Fibroblast of lung (primary cell): ENCODE measurements at places on chromosomes 13 and 19. TPM values are rescaled to one million over a fixed set of nuclear protein-coding genes. Genes with fewer than 3 reads are reported as not detected.

DNA sequence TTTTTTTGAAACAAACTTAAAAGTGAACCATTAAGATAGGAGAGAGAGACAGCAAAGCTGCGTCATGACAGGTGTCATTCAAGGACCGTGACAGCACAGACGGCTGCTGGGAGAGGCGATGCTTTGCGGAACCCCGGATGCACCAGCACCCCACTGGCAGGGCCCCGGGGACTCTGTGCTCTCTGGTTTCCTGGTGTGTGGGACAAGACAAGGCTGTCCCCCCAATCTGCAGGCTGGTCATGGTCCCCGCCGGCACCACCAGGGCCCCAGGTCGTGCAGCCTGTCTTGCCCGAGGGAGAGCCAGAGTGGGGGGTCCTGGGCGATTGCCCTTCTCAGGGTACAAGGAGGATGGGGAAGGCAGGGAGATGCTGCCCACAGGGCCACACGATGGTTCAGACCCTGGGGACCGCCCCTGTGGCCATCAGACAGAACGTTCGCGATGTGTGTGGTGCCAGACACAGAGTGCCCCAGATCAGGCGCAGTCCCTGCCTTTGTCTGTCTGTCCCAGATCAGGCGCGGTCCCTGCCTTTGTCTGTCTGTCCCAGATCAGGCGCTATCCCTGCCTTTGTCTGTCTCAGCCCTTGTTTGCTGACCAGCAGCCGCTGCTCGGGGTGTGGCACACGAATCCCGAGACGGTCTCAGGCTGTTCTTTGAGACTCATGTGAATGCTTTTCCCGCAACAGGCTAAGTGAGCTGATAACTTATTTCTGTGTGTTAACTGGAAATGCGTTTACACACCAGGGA, 36.1 kb downstream of the ADPRHL1 start:
- no peaks in the 10 kb centered on the region for H3K27me3 ChIP-seq
- no peak overlapping the region for H3K27ac ChIP-seq
- no peaks in the 10 kb centered on the region for H3K36me3 ChIP-seq
- H3K4me1 ChIP-seq: peaks cover 3% of the 10 kb centered on the region

- H3K27ac ChIP-seq: no peak overlapping the region
- no peaks in the 10 kb centered on the region for H3K36me3 ChIP-seq
- no peaks in the 10 kb centered on the region for H3K27me3 ChIP-seq
- H3K4me1 ChIP-seq: no peaks in the 10 kb centered on the region
- no peak overlapping the region for H3K4me3 ChIP-seq
- DNase-seq: no peak
These were observed 142.2 kb downstream of the SIPA1L3 start for GRCh38 chr19:38049105-38049649.

GAPDHS gene
- total RNA-seq: not detected in 2 replicates

GRCh38 chr19:41821003-41821735, 23.3 kb downstream of the LYPD4 start:
- no peaks in the 10 kb centered on the region for H3K27me3 ChIP-seq
- no peaks in the 10 kb centered on the region for H3K4me1 ChIP-seq
- no peak overlapping the region for H3K4me3 ChIP-seq
- no peaks in the 10 kb centered on the region for H3K36me3 ChIP-seq

- H3K4me3 ChIP-seq: no peak overlapping the region
- H3K27me3 ChIP-seq: no peaks in the 10 kb centered on the region
These were observed 53.4 kb upstream of the AKAP11 start for GRCh38 chr13:42218576-42218975.

DNA sequence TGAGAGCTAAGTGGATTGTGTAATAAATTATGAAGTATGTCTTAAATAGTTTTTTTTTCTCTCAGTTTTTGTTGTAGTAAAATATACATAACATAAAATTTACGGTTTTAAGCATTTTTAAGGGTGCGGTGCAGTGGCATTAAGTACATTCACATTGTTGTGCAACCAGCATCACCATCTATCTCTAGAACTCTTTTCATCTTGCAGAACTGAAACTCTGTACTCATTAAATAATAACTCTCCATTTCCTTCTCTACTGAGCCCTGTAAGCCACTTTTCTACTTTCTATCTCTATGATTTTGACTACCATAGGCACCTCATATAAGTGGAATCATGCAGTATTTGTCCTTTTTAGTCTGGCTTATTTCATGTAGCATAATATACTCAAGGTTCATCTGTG, 87.1 kb downstream of the GJA3 start:
- H3K27ac ChIP-seq: no peak overlapping the region
- H3K36me3 ChIP-seq: no peaks in the 10 kb centered on the region

GRCh38 chr19:51150627-51151026, 8.5 kb downstream of the SIGLEC7 start:
- no peak for DNase-seq
- no peaks in the 10 kb centered on the region for H3K27me3 ChIP-seq
- no peaks in the 10 kb centered on the region for H3K4me1 ChIP-seq
- no peak overlapping the region for H3K4me3 ChIP-seq
- H3K27ac ChIP-seq: no peak overlapping the region

PLVAP gene
- not detected in 2 replicates for total RNA-seq
